BJ (cell line): ENCODE measurements at places on chromosomes 13 and 19. TPM values are rescaled to one million over a fixed set of nuclear protein-coding genes. Genes with fewer than 3 reads are reported as not detected.

DNA sequence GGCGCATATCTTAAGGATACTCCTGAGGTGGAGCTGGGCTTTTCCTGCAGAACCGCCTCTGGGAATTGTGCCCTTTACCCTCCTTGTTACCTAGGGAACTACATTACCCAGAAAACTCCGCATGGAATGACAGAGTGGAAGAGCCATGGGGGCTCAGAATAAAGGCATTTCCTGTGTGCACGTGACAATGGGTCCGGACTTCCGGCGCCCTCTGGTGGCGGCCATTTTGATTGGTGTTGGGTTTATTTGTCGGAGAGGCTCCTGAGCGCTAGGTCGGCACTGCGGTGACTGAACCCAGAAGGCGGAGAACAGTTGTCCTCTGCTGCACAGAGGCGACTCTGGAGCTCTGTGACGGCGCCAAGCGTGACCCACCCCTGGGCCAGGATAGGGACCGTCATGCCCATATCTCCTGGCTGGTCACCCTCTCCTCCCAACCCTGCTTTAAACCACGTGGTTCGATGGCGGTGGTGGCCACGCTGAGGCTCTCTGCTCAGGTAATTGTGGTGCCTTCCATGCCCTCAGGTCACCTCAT, at the start of gene ZNF587B:
TSS of gene ZNF587B (plus strand) at position 229 of the 532 bp plus-strand sequence. CDS start at position 459, 230 bp downstream.
- no peak for DNase-seq

- DNase-seq, result no peak
Observed at GRCh38 chr19:16225279-16226183, 27.8 kb downstream of the AP1M1 start.

GRCh38 chr19:4064496-4065260, 2.0 kb downstream of the ZBTB7A start:
- no peak for DNase-seq

DNA sequence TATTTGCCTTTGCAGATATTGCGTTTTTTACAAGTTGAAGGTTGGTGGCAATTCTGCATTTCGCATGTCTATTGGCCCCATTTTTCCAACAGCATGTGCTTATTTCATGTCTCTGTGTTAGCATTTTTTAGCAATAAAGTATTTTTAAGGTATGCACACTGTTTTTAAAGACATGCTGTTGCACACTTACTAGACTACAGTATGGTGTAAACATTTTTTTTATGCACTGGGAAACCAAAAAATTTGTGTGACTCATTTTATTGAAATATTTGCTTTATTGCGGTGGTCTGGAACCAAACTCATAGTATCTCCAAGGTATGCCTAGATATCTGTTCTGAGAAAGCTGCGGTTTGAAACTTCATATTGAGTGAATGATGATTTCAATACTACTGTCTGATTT, 55.4 kb upstream of the RNF113B start:
- no peak for DNase-seq

- DNase-seq, result no peak
Observed at GRCh38 chr19:38143847-38144246, 80.2 kb downstream of the DPF1 start.

RETN gene
- polyA plus RNA-seq, result not detected in 2 replicates

CD22 gene
- not detected in 2 replicates for polyA plus RNA-seq

NLRP4 gene
- polyA plus RNA-seq, result not detected in 2 replicates
